Activated naive CD4-positive, alpha-beta T cell treated with anti-CD3 and anti-CD28 coated beads for 36 hours (primary cell): ENCODE measurements at places on chromosomes 6 and 20.
A peak's percentile ranks its signal among the peaks of the same experiment; 100 is the strongest.

DNA sequence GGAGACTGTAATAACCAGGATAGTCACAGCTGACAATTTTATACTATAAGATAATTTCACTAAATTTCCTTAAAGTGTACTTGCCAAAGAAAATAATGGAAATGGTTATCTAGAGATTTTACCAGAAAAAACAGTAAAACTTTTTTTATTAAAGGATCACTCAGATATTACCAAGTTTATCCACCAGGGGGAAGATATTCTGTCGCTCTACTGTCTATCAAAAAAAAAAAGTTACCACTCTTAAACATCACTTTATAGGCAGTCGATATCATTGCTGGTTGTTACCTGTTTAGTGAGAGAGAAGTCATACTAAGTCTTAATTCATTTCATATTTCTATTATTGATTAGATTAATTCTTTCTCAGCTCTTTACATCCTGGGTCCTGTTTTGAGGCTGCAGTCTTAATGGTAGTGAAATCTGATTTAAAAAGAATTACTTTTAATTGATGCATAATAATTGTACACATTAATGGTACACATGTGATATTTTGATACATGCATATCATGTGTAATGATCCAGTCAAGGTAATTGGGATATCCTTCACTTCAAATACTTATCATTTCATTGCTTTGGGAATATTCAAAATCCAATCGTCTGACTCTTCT lies 18.9 kb downstream of the L3MBTL3 start:
- no peak for DNase-seq

DNA sequence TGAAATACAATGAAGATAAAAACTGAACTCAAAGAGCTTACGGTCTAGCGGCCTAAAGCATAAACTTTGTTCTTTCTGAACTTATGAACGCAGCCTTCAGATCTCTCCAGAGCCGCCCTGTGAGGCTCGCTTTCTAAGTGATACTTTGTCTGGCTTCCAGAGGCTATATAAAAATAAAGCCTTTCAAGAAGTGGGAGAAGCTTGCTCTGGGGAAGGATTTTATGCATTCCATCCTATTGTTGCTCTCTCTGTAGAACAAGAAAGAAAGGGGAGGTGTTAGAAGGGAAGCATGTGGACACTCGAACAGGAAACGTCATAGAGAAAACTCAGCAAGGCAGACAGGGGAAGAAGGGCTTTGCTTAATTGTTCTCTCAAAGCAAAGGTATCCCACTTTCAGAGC lies 77.0 kb downstream of the TBX18 start:
- DNase-seq = no peak

DNA sequence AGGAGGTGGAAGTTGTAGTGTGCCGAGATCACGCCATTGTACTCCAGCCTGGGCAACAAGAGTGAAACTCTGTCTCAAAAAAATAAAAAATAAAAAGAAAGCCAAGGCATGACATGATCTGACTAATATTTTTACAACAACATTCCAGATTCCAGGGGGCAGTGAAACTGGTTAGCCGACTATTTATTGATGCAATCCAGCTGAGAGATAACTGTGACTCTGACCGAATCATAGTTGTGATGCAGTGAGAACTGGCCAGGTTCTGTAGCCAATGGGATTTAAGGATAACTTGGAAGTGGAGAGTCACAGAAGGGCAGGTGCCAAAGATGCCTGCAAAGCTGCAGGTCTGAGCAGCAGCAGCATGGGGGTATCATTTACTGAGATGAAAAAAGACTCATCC lies 82.9 kb upstream of the TSHZ2 start:
- DNase-seq = no peak

GRCh38 chr6:37155394-37156312 lies 14.3 kb upstream of the PIM1 start:
- DNase-seq = peak; percentile 87

GRCh38 chr20:39910536-39910935 lies 778.5 kb downstream of the MAFB start:
- no peak for DNase-seq

GRCh38 chr6:159446340-159446739 lies 246.7 kb downstream of the SOD2 start:
- DNase-seq = no peak

GRCh38 chr6:158756977-158757752 lies 62.0 kb downstream of the EZR start:
- no peak for DNase-seq

DNA sequence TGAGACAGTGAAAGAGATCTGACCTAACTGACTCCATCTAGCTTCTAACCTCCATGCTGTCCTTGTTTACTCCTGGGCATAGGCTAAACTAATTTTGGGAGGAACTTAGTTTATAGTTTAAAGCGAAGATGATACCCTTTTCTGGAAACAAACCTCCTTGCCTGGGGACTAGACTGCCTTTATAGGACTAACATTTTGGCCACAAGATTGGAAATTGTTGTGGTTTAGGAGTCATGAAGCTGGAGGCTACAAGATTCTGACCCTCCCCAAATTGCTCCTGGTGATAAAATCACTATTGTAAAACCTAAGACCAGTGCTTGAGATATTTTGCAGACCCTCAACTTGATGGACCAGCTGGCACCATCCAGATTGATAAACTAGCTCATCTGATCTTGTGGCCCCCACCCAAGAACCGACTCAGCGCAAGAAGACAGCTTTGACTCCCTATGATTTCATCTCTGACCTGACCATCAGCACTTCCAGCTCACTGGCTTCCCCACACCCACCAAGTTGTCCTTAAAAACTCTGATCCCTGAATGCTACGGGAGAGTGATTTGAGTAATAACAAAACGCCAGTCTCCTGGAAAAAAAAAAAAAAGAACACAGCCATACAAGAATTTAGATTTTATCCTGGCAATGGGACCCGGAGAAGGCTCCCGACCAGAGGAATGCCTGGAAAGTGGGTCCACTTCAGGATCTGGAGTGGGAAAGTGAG lies 63.0 kb downstream of the ABHD12 start:
- no peak for DNase-seq

GRCh38 chr20:38405132-38405531 lies 30.0 kb downstream of the SNHG17 start:
- DNase-seq = no peak

- no peak for DNase-seq
These were observed 41.1 kb upstream of the BMP6 start for GRCh38 chr6:7684843-7685242.

DNA sequence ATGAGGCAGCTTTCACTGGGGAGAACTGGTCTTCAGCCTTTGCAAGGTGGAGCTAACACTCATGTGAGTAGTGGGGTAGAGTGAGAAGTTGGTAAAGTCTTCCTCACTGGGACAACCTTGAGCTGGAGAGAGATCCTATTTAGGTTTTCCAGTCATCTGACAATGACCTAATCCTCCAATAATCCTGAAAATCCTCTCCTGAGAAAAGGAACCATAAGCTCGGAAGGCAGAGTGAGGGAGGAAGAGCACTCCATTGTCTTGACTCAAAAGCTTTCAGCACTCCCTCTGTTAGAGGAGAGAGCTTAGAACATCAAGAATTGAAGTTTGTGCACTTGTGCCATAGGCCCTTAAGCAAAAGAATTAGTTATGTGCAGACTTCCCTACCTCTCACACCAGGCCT lies 77.8 kb downstream of the TRAM2 start:
- no peak for DNase-seq

- DNase-seq = no peak
These were observed 185.6 kb upstream of the EPHA7 start for GRCh38 chr6:93604951-93605350.

DNA sequence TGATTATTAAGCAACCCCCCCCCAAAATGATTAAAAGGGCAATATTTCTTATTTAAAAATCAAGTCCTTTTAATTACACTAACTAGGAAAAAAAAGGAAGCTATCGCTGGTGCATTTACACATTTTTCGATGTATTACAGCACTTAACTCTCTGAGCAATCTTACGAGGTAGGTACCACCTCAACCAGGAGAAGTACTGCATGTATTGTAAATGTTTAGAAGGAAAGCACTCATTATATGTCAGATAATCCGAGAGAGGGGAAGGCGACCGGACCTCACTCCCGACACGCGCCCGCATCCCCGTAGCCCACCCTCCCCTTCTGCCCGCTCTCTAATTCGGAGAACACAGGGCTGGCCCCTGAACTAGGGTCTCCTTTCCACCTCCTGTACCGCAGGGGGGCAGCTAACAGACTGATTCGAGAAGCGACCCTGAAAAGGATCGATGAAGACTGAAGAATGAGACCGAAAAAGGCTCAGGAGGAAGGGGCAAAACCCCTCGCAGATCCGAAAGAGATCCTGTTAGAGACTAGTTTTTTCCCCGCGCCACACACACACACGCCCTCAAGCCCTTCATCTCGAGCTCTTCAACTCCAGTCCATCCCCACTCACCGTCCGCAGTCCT lies 337 bp downstream of the ESF1 start:
- DNase-seq = no peak

- DNase-seq = no peak
These were observed 55.8 kb upstream of the SMOC2 start for GRCh38 chr6:168385037-168385759.

- no peak for DNase-seq
These were observed 299.3 kb upstream of the ZFP64 start for GRCh38 chr20:52490711-52491430.

DNA sequence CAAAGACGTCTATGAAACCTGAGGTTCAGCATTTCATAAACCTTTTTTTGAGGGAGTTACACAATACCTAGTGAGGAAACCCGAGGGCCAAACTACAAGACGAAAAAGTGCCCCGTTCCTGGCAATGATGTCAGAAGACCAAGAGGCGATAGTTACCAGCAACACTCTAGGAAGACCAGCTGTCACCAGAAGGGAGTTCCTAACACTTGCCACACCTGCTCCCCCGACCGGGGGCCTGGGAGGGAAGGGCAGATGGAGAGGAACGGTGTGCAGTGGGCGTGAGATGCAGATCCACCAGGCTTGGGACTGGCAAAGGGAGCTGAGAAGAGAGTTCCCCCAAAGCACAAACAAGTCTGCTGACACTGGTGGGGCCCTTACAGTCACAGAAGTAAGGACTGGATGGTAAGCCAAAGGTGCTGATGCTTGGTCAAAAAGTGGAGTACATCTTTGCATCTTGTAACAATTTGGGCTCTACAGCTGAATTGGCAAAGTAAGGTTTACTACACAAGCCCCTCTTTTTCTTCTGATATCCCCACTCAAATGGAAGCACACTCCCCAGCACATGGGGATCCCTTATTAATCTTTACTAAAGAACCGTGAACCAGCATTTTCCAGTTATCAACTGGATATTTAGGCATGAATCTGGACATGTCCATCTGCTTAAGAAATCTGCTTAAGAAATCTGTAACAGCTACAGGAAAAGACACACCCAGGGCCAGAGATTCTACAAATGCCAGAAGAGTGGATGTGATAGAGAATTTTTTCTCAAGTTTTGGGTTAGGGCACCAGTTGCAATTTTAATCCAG lies 38.5 kb downstream of the PANK2 start:
- no peak for DNase-seq

- no peak for DNase-seq
These were observed 56.3 kb downstream of the HLA-DPB1 start for GRCh38 chr6:33132081-33132524.

GRCh38 chr6:98467091-98467490 lies 367.3 kb upstream of the POU3F2 start:
- DNase-seq = no peak

GRCh38 chr6:20400456-20401204 lies 1.0 kb upstream of the E2F3 start:
- DNase-seq = peak; percentile 66

DNA sequence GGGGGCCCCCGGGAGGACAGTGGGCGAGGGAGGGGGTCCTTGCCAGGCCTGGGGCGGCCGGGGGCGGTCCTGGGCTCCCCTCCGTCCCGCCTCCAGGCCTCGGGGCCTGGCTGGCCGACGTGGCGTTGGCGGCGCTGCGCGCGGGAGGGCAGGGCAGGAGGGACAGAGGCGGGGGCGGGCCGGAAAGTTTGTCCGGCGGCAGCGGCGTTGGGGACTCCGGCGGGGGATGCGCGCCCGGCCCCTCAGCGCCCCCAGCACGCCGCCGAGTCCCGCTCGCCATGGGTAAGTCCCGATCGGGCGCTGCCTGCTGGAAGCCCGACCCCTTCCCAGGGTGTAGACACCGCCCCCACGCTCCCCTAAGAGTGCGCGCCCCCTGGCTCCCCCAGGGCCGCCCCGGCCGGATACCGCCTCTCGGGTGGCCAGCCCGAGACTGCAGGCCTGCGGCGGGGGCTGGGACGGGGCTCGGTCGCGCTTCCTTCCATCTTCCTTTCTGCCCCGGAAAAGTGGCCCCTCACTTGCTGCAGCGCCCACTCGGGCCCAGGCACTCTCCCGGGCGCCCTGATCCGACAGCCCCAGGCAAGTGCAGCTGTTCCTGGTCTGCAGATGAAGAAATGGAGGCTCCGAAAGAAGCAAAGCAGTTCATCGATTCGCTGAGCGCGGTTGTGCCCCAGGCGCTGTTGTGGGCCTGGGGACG lies at the start of gene SLC2A10:
TSS of gene SLC2A10 (plus strand) at position 191 of the 694 bp plus-strand sequence. CDS start at position 279, 88 bp downstream.
- no peak for DNase-seq

DNA sequence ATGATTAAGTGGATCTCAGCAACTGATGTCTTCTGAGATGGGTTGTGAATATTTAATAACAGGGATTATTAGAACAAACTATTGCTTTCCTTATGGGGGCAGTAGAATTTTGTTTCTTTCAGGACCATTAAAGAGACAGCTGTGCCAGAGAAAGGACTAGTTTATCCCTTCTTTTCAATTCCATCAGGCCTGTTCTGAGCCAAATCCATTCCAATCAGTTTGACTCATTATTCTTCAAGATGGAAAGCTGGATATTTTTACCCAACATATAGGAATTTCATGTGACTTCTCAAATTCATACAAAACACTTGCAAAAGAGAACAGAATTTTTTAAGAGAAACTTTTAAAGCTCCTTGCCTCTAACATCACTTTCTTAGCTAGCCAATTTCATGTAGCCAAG lies 722.0 kb upstream of the FLRT3 start:
- DNase-seq = no peak

- no peak for DNase-seq
These were observed 10.7 kb downstream of the ZFAND3 start for GRCh38 chr6:37830225-37830624.
